ENCODE measurements at places on chromosomes 5 and 9. TPM values are rescaled to one million over a fixed set of nuclear protein-coding genes. Genes with fewer than 3 reads are reported as not detected.

DNA sequence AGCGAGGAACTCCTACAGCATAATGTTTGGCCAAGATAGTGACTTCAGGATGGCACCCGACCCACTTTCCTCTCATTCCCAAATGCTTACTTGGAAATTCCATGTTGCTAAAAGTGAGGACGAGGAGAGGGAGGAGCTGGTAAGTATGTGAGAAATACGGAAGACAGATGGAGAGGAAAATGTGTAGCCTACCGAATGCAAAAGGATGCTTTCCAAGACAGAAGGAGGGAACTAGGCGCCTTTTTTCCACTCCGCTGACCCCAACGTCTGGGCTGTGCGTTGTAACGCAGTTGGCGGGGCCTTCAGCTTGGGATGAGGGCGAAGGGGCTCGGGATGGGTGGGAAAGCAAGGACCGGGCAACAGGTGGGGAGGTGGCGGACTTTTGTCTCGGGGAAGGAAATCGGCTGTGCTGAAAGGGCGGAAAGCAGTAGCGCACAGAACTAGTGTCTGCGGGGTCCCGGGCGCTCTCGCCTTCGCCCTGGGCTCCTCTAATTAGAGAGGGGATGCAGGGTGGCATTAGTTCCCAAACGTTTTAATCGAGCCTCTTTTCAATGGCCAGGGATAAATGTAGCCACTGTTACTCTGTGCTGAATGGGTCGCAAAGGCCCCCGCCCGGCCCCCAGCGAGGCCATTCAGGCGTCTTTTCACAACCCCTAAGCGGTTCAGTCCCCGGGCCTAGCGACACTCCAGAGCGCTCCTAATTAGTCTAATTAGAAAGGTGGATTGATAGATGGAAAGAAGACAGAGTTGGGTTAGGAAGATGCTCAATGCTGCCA lies 12.6 kb downstream of the FOXD1 start:
- no peaks in the 10 kb centered on the region for H3K4me1 ChIP-seq
- H3K4me3 ChIP-seq, result no peak overlapping the region
- DNase-seq, result no peak
- no peaks in the 10 kb centered on the region for H3K36me3 ChIP-seq
- H3K27me3 ChIP-seq, result peaks cover 42% of the 10 kb centered on the region

DNA sequence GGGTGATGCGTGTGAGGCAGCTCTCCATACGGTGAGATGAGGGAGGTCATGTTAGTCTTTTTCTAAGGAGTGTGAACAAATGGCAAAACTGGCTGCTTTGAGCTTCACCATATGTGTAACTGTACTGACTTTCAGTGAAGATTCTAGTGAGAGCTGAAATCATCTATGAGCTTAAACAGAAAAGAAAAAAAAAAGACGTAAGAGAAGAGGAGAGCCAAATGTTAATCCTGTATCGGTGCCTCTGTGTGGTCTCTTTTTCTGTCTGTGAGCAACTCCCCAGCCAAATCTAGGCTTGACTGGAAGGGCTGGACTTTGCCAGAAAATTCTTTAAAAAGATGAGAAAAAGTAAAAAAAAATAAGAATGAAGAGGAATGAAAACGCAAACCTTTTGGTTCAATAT lies 209.7 kb upstream of the TUT7 start:
- H3K27me3 ChIP-seq, result no peaks in the 10 kb centered on the region
- H3K36me3 ChIP-seq, result no peaks in the 10 kb centered on the region
- no peaks in the 10 kb centered on the region for H3K4me1 ChIP-seq
- H3K4me3 ChIP-seq, result no peak overlapping the region
- H3K27ac ChIP-seq, result no peak overlapping the region
- no peak for DNase-seq

DNA sequence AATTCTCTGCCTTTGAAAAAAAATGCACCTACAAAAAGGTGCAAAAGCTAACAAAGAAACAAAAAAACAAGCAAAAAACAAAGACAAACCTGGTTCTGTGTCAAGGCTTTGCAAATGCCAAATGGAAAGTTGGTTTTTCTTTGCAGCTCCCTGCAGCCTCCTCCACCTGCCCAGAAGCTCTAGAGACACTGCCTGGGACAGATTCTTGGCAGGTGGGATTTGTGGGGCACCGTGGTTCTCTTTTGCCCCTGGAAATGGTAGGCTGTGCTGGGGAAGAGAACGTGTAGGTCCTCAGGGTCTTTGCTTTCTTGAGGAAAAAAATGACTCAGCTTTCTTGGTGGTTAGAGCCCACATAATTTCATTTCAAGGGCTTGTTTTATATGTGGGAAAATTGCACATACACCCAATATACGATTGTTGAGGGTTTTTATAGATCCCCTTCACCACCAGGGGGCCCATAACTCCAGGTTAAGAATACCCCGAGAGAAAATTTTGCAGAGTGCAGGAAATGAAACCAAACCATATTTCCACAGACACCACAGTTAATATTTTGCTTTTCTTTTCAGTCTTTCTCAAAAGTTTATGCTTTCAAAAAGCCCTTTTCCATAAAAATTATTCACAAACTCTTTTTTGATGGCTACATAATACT lies 58.7 kb downstream of the NXNL2 start:
- H3K4me1 ChIP-seq, result no peaks in the 10 kb centered on the region
- H3K27me3 ChIP-seq, result no peaks in the 10 kb centered on the region
- H3K27ac ChIP-seq, result no peak overlapping the region
- DNase-seq, result no peak
- H3K4me3 ChIP-seq, result no peak overlapping the region

DNA sequence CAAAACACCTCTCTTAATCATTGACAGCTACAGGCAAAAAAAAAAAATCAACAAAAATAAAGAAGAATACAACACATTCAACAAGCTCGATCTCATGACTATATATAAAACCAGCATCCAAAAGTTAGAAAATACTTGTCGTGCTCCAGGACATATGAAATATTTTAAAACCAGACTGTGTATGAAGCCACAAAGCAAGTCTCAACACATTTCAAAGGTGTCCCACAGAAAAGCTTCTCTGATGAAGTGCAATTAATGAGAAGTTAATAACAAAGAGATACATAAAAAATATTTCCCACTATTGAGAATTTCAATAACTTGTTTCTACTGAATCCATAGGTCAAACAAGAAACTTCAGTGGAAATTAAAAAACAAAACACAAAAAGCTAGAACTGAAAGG lies 178.7 kb downstream of the PLK2 start:
- no peak overlapping the region for H3K27ac ChIP-seq
- DNase-seq, result no peak
- no peak overlapping the region for H3K4me3 ChIP-seq
- H3K27me3 ChIP-seq, result no peaks in the 10 kb centered on the region

DNA sequence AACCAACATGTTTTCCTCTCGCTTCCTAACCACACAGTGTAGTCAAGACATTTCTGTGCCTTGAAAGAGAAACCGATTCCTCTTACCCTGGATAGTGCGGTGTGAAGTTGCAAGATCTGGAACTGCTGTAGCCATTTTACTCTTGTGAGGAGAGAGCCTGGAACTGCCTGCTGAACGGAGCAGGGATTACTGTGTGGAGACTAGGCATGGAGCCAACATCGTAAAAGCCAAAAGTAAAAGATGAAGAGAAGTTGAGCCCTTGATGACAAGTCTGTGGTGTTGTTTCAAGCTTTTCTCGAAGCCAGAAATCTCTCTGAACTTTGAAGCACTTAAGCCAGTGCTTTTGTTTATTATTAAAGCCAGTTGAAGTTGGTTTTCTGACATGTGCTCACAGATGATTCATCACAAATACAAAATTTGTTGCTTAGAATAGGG lies 110.1 kb upstream of the GRIN3A start:
- H3K27me3 ChIP-seq, result no peaks in the 10 kb centered on the region
- no peak overlapping the region for H3K27ac ChIP-seq
- no peaks in the 10 kb centered on the region for H3K4me1 ChIP-seq
- H3K4me3 ChIP-seq, result no peak overlapping the region

GRCh38 chr5:10726179-10726912 lies 34.7 kb downstream of the DAP start:
- peak overlapping the region; percentile 88 for H3K27ac ChIP-seq
- peaks cover under 1% of the 10 kb centered on the region for H3K36me3 ChIP-seq
- H3K4me3 ChIP-seq, result no peak overlapping the region
- H3K4me1 ChIP-seq, result no peaks in the 10 kb centered on the region
- no peak for DNase-seq

DNA sequence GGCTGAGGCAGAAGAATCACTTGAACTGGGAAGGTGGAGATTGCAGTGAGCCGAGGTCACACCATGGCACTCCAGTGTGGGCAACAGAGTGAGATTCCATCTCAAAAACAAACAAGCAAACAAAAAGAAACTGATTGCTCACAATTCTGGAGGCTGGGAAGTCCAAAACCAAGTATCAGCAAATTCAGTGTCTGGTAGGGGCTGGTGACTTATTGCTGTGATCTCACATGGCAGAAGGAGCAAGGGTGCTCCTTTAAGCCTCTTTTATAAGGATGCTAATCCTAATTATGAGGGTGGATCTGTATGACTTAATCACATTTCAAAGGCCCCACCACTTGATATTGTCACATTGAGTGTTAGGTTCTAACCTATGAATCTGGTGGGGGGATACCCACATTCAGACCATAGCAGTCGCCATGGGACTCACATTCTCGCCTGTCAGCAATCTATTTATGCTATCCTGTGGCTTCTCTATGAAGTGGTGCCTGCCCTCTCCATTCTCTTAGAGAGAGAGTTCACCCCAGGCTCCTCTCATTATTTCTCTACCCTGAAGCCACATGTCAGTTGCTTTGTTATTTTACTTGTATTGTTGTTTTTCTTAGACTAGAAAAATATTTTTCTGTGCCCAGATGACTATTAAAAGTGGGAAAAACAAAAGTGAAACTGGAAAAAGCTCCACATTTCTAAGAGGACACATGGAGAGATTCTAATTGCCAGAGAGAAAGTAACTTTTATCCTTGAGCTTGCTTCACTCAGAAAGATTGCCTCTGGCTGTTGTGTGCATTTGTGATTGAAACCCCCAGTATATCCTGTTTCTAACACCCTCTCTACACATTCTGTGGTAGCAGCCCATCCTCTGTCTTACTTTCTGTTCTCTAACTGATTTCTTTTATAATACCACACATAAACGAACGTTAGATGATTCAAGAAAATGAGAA lies 18.8 kb upstream of the PRLR start:
- no peaks in the 10 kb centered on the region for H3K27me3 ChIP-seq
- no peak overlapping the region for H3K4me3 ChIP-seq
- no peak for DNase-seq
- H3K4me1 ChIP-seq, result no peaks in the 10 kb centered on the region

GRCh38 chr5:61052882-61053281 lies 107.9 kb downstream of the NDUFAF2 start:
- no peak overlapping the region for H3K27ac ChIP-seq
- no peaks in the 10 kb centered on the region for H3K4me1 ChIP-seq
- no peaks in the 10 kb centered on the region for H3K27me3 ChIP-seq
- H3K36me3 ChIP-seq, result no peaks in the 10 kb centered on the region

OBP2B gene
- total RNA-seq, result not detected

GRCh38 chr9:89350988-89351557 lies 32.8 kb downstream of the SECISBP2 start:
- peaks cover 80% of the 10 kb centered on the region for H3K36me3 ChIP-seq
- no peak overlapping the region for H3K4me3 ChIP-seq
- peak overlapping the region; percentile 27 for H3K27ac ChIP-seq
- no peaks in the 10 kb centered on the region for H3K27me3 ChIP-seq
- H3K4me1 ChIP-seq, result peaks cover 33% of the 10 kb centered on the region

All from right atrium auricular region (tissue), 2 donors.